ENCODE measurements at places on chromosomes 2 and 18. TPM values are rescaled to one million over a fixed set of nuclear protein-coding genes. Genes with fewer than 3 reads are reported as not detected.

The CCDC148 gene
- 0.23 TPM for total RNA-seq

The QPCT gene
- 0.51 TPM for total RNA-seq

The CIDEA gene
- not detected for total RNA-seq

The HOXD1 gene
- not detected for total RNA-seq

DNA sequence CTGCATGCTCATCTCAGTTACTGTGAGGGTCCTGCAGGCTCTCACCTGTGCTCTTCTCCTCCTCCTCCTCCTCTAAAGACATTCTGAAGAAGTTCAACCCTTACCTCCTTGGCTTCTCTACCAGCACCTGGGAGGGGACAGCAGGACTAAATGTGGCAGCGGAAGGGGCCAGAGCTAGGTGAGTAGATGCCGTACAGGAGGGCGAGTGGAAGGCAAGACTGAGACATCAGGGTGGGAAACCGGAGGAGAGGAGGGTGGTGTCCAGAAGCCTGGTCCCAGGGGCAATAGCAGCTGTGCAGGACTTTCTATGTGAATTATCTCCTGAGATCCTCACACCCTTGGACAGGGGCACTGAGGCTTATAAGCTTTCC lies 124.9 kb downstream of the PLB1 start:
- peak overlapping the region; percentile 96 for H3K27ac ChIP-seq
- H3K4me3 ChIP-seq = no peak overlapping the region
- peaks cover 2% of the 10 kb centered on the region for H3K36me3 ChIP-seq
- DNase-seq = peak; percentile 18
- no peaks in the 10 kb centered on the region for H3K27me3 ChIP-seq

GRCh38 chr18:55269622-55270021 lies 310.4 kb upstream of the CCDC68 start:
- H3K27me3 ChIP-seq = no peaks in the 10 kb centered on the region
- no peak overlapping the region for H3K4me3 ChIP-seq
- no peak for DNase-seq
- H3K4me1 ChIP-seq = no peaks in the 10 kb centered on the region

GRCh38 chr2:25939257-25939668 lies 43.0 kb downstream of the KIF3C start:
- H3K36me3 ChIP-seq = no peaks in the 10 kb centered on the region
- no peaks in the 10 kb centered on the region for H3K27me3 ChIP-seq
- no peaks in the 10 kb centered on the region for H3K4me1 ChIP-seq

DNA sequence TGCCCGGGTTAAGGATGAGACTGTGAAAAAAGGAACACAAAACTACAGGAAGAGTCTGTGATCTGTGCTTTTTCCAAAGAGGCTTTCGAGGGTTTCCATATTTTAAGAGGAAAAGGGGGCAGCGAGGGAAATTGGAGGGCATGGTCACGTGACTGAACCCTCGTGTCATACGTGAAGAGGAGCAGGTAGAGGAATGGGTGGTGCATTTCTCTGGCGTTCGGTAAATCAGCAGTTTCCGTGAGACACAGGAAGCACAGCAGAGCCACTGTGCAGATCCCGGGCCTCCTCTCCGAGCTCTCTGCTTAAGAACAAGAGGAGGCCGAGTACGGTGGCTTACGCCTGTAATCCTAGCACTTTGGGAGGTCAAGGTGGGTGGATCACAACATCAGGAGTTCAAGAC lies 219.7 kb downstream of the NDUFA10 start:
- H3K36me3 ChIP-seq = no peaks in the 10 kb centered on the region
- no peaks in the 10 kb centered on the region for H3K27me3 ChIP-seq
- no peaks in the 10 kb centered on the region for H3K4me1 ChIP-seq
- DNase-seq = no peak
- no peak overlapping the region for H3K4me3 ChIP-seq
- H3K27ac ChIP-seq = no peak overlapping the region

- no peaks in the 10 kb centered on the region for H3K4me1 ChIP-seq
- no peak overlapping the region for H3K27ac ChIP-seq
- no peak overlapping the region for H3K4me3 ChIP-seq
- no peaks in the 10 kb centered on the region for H3K27me3 ChIP-seq
- no peak for DNase-seq
Measured at GRCh38 chr2:179354739-179355537, 90.3 kb upstream of the SESTD1 start.

All from activated CD4-positive, alpha-beta T cell treated with anti-CD3 and anti-CD28 coated beads for 36 hours (primary cell).